HFFc6 (cell line): ENCODE measurements at places on chromosomes 11 and 22. TPM values are rescaled to one million over a fixed set of nuclear protein-coding genes. Genes with fewer than 3 reads are reported as not detected.
A peak's percentile ranks its signal among the peaks of the same experiment; 100 is the strongest.

The NUP50 gene
- total RNA-seq = 46.1 to 59.6 TPM (median 52.2 TPM) in 3 replicates

- no peak for DNase-seq
Observed at GRCh38 chr11:112352907-112353306, 92.2 kb upstream of the PLET1 start.

- DNase-seq = peak; percentile 7
Observed at GRCh38 chr22:30538280-30538679, 8.3 kb downstream of the SEC14L6 start.

The KCNJ4 gene
- total RNA-seq = not detected in 2 replicates

The BTBD18 gene
- total RNA-seq = not detected in 3 replicates

The SAC3D1 gene
- 16.7 to 23.9 TPM (median 17.4 TPM) in 3 replicates for total RNA-seq

The PPP6R2 gene
- 41.9 to 46.6 TPM (median 42.0 TPM) in 3 replicates for total RNA-seq

The ADM2 gene
- 1.1 and 3.1 TPM in 2 replicates for total RNA-seq

DNA sequence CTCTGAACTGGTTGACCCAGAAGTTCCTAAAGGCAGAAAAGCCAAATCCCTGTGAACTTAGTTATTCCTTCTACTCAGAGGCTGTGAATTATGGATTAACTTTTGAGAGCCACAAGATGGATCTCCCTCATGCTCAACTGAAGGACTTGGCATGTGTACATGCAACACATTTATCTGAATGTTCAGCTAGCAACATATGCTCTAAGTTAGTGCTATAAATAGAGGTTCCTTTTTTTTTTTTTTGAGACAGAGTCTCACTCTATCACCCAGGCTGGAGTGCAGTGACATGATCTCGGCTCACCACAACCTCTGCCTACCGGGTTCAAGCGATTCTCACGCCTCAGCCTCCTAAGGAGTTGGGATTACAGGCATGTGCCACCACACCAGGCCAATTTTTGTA is 40.1 kb downstream of the EIF4ENIF1 start:
- DNase-seq = no peak

The TMEM121B gene
- 0.11 and 0.13 TPM in 2 replicates for total RNA-seq

The THY1 gene
- total RNA-seq = 732 to 942 TPM (median 795 TPM) in 3 replicates

GRCh38 chr11:75779960-75780359 is 11.4 kb downstream of the DGAT2 start:
- DNase-seq = no peak

GRCh38 chr11:93757924-93758865 is 16.7 kb downstream of the C11orf54 start:
- DNase-seq = no peak

The INSC gene
- total RNA-seq = 0.17 to 0.44 TPM (median 0.21 TPM) in 3 replicates

DNA sequence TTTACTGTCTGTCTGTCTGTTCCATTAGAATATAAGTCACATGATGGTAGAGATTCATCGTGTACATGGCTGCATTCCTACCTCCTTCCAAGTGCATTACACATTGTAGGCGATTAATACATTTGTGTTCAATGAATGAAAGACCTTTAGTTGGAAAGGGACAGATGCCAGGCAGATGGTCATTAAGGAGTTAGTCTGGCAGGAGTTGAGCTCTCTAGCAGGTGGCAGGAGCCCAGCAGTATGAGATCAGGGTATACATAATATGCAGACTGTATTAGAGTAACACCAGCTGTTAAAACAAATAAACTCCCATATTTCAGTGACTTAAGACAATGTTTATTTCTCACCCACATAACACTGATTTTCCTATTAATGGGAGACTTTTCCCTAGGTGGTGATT is 147.7 kb upstream of the LARGE1 start:
- DNase-seq = no peak

The LBHD1 gene
- 3.3 to 5.7 TPM (median 4.1 TPM) in 3 replicates for total RNA-seq

- DNase-seq = no peak
Observed at GRCh38 chr22:37734964-37735451, 38.2 kb downstream of the TRIOBP start.

GRCh38 chr22:47550524-47551430 is 788.3 kb downstream of the TBC1D22A start:
- DNase-seq = no peak

DNA sequence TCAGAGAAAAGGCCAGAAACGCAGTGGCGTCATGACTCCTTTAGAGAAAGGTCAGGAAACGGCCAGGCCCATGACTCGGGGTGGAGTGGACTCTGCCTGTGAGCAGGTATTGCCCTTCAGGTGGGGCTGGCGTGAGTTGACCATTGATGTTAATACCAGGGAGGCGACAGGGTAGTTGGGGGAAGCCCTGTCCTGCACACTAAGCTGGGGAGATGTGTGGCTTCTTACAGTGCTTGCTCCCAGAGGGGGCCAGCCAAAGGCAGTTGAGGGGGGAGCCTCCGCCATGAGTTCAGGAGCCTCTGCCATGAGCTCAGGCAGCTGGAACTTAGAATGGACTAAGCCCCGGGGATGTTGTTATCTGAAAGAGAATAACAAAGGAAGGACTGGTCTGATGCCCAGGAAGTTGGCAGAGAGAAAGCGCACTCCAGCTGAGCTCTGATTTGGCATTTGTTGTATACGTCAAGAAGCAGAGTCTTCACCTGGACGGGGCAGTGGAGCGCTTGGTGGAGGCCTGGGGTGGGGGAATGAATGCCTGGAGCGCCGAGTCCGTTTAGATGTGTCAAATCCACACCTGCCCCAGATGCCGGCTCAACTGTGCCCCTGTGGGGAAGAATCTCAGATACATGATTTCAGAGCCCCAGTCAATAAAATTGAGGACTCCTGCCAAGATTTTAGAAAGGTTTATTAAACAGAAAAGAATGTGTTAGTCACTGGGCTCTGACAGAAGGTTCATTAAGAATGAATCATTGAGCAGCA is 222.5 kb downstream of the TBC1D22A start:
- peak; percentile 72 for DNase-seq

The OR51T1 gene
- total RNA-seq = not detected in 3 replicates

The CHADL gene
- 0.26 to 0.46 TPM (median 0.37 TPM) in 3 replicates for total RNA-seq

DNA sequence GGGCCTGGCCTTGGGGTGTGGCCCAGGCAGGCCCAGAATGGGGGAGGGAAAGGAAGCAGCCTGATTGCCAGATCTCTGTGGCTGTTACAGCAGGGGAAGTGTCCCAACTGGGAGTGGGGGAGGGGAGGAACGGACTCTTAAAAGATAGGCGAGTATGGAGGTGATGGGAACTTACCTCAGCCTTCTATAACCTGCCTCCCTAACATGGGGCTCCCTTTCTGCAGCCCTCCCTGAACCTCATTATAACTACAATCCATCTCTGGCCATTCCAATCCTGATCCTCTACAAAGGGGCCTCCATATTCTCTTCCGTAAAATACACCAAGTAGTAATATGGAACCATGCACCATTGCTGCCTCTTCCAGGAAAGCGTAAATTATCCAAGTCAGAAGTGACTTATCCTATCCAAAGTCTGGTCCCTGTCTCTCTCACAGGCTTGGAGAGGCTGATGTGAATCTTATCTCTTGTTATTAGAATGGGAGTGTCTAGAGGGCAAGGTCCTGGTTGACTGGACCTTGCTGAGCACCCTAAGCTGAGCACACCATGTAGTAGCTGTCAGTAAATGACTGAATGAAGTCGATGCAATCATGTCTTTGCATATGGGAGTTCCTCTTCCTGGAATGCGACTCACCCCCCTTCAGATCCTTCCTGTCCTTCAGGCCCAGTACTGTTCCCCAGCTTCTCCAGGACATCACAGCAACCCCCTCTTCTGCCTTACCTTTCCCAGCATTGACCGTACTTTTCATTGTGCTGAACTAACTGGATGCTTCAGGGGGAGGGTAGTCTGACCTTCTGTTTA is 5.9 kb downstream of the RHOG start:
- DNase-seq = no peak

The KCNE3 gene
- total RNA-seq = not detected in 3 replicates

GRCh38 chr22:48084729-48085050 is 1322.2 kb downstream of the TBC1D22A start:
- DNase-seq = no peak

DNA sequence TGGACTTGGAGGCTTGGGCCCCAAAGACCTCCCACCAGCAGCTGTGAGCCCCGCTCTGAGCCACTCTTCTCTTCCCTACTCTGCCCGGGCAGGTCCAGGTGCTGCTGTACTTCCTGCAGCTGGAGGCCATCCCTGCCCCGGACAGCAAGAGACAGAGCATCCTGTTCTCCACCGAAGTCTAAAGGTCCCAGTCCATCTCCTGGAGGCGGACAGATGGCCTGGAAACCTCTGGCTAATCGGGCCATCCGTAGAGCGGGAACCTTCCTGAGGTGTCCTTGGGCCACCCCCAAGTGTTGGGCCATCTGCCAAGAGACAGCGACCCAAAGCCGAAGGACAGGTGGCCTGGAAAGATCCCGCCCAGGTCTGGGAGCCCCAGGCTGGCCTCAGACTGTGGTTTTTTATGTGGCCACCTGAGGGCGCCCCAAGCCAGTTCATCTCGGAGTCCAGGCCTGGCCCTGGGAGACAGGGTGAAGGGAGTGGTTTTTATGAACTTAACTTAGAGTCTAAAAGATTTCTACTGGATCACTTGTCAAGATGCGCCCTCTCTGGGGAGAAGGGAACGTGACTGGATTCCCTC is 135.1 kb downstream of the BCR start:
- peak; percentile 85 for DNase-seq

The RCOR2 gene
- total RNA-seq = 0.35 to 0.39 TPM (median 0.38 TPM) in 3 replicates

DNA sequence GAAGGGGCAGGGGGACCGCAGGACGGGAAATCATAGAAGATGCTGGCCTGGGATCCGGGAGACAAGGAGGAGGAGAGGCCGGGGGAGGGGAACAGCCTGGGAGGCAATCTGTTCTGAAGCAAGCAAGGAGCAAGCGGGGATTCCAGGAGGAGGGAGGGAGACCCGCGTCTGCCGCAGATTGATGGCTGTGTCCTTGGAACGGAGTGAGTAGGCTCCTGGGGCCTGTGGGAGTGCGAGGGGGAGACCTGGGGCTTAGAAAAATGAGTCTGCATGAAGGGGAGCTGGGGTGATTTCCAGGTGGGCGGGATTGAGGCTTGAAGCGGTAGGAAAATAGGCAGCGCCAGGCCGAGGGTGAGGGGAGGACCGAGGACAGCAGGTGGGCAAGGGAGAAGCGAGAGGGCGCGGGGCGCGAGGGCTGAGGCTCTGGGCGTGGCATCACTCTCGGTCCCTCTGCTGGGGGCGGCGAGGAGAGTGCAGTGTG is 1.6 kb upstream of the LRRC55 start:
- DNase-seq = no peak

DNA sequence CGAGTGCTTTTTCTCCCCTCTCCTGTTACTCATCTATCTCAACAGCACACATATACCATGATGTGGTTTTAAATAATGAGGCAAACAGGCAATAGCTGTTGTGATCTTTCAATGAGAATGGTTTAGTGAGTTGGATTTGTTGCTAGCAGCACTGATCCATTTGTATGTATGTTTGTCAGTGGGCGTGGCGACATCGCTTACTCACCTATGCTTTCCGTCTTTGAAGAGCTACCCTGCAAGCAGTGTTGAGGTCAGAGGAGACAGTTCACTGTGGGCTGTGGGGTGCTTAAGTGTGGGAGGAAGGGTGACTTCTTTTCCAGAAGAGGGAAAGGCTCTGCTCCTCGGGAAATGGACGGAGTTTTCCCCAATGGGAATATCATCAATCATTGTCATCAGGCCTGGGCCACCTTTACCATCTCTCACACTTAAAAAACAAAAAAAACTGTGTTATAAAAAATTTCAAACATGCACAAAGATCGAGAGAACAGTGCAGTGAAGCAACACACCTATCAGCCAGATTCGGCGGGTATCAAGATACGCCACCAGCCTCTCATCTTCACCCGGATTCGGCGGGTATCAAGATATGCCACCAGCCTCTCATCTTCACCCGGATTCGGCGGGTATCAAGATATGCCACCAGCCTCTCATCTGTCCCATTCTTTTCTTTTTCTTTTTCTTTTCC is 83.8 kb downstream of the TBC1D22A start:
- DNase-seq = peak; percentile 12

The KCNJ5 gene
- total RNA-seq = not detected in 2 replicates

DNA sequence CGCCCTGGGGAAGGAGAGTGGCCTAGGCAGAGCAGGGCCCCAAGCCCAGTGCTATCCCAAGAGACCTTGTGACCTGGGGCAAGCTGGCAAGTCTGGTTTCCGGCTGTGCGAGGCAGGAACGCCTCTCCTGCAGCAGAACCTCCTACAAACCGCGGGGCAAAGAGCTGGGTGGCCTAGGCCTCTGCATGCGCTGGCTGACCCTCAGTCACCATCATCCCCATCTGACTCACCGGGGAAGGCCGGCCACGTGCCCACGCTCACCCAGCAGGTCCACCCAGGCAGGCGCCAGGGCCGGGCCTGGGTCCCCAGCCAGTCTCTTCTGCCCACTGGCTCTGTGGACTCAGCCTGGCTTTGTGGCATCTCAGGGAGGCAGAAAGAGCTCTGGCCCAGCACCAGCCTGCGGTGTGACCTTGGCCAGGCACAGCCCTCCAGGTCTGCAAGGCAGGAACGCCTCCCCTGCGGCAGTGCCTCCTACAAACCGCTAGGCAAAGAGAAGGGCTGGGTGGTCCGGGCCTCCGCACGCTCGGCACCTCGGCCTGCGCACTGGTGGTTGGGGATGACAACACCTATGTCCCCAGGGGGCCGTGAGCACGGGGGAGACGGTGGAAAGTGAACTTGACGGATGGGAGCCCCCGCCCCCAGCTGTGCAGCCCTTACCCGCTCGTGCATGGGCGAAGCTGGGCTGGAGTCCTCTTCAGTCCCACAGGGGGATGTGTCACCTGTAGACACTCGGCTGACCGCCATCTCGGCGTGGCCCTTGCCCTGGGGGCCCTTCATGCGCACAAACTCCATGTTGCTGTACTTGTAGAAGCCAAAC is 38.2 kb downstream of the KIAA0930 start:
- no peak for DNase-seq

The NNMT gene
- 202 to 279 TPM (median 229 TPM) in 3 replicates for total RNA-seq

The DKK3 gene
- 677 to 947 TPM (median 877 TPM) in 3 replicates for total RNA-seq

GRCh38 chr11:77879218-77879617 is 58.3 kb downstream of the AAMDC start:
- no peak for DNase-seq

DNA sequence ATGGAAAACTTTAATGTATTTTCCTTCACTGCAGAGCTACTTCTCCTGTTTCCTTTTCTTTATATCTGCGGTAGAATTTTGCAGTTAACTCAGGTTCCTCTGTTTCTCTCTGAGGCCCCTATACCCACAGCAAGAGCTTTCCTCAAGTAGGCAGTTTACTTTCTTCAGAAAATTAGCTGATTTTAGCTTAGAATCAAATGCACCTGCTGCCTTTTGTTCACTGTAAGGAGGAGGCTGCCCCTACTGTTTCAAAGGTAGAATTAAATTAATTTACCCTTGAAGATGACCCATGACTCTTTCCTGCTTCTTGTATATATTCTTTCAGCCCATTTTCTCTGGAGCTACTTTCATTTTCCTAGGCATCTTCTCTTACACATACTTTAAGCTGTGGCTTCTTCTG is 68.7 kb upstream of the GDPD4 start:
- DNase-seq = no peak

The GRM5 gene
- not detected in 3 replicates for total RNA-seq

- DNase-seq = peak; percentile 98
Observed at GRCh38 chr11:35629914-35630313, 11.7 kb downstream of the FJX1 start.

The RANBP1 gene
- 174 to 236 TPM (median 229 TPM) in 3 replicates for total RNA-seq

DNA sequence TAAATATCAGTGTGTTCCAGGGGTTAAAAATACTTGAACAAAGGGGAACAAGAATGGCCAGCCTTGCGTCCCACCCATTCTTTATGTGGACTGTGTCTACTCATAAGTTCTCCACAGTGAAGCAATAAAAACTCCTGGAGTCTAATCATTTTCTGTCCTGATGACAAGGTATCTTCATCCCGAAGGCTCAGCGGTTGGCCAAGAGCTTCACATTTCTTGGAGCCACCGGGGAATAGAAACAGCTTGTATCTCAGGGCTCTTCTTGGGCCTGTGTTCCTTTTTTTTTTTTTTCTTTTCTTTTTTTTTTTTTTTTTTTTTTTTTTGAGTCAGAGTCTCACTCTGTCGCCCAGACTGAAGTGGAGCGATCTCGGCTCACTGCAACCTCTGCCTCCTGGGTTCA is 36.8 kb upstream of the ADORA2A start:
- no peak for DNase-seq

- DNase-seq = no peak
Observed at GRCh38 chr11:102367364-102367763, 20.4 kb downstream of the BIRC2 start.
